Bronchial epithelial cell (primary cell): ENCODE measurements at places on chromosomes 1 and 21. TPM values are rescaled to one million over a fixed set of nuclear protein-coding genes. Genes with fewer than 3 reads are reported as not detected.

Gene LCE1D
- total RNA-seq = not detected in 2 replicates

Gene BSND
- under 0.01 TPM in 1 of 2 replicates, not detected in the other for total RNA-seq

Gene VASH2
- total RNA-seq = not detected in 2 replicates

Gene SPRR5
- total RNA-seq = not detected in 2 replicates

Gene GJC2
- total RNA-seq = 2.9 and 5.5 TPM in 2 replicates

Gene CFHR2
- total RNA-seq = not detected in 2 replicates

Gene FAM72A
- total RNA-seq = 0.64 TPM in 1 of 2 replicates, not detected in the other

Gene ACTN2
- 0.79 TPM in 1 of 2 replicates, not detected in the other for total RNA-seq

Gene TMEM51
- 5.3 and 6.4 TPM in 2 replicates for total RNA-seq

Gene AMY2A
- total RNA-seq = not detected in 2 replicates

Gene DTL
- total RNA-seq = 0.26 TPM in 2 replicates

Gene GJA5
- total RNA-seq = 0.13 TPM in 1 of 2 replicates, not detected in the other
